ENCODE measurements at places on chromosomes 13 and 19.

DNA sequence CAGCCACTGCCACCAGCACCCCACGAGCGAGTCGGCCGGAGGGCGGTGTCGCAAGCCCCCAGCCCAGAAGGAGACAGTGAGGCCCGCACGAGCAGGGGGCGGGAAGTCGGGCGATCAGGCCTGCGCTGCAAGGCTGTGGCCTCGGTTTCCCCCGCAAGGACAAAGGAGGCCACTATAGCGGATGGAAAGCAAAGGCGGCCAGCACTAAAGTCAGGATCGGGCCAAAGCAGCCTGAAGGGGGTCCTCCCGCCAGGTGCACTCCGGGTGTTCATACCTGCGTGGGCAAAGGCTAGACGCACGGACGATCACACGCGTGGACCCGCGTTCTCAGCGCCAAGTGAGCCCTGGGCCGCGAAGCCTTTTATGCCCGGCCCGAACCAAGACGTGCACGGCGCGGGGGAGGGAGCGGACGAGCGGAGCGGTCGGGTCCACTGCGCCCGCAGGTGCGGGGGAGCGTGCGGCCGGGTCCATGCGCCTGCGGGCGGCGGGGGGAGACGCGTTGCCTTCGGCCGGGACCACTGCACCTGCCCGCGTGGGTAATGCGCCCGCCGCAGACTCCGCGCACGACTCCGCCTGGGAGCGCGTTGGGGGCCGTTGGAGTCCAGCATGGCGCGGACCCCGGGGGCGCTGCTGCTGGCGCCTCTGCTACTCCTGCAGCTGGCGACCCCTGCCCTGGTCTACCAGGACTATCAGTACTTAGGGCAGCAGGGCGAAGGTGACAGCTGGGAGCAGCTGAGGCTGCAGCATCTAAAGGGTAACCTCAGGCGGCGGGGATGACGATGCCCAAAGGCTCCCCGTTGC is at the start of the genes PRDX2 and THSD8:
Gene PRDX2, minus strand, starts transcription at position 335 of the 801 bp plus-strand sequence. CDS start 539 bp downstream, outside the sequence.
Gene THSD8, plus strand, starts transcription at position 604 of the 801 bp plus-strand sequence. Its CDS starts 3 bp downstream, at position 607.
- DNase-seq = peak; percentile 62

DNA sequence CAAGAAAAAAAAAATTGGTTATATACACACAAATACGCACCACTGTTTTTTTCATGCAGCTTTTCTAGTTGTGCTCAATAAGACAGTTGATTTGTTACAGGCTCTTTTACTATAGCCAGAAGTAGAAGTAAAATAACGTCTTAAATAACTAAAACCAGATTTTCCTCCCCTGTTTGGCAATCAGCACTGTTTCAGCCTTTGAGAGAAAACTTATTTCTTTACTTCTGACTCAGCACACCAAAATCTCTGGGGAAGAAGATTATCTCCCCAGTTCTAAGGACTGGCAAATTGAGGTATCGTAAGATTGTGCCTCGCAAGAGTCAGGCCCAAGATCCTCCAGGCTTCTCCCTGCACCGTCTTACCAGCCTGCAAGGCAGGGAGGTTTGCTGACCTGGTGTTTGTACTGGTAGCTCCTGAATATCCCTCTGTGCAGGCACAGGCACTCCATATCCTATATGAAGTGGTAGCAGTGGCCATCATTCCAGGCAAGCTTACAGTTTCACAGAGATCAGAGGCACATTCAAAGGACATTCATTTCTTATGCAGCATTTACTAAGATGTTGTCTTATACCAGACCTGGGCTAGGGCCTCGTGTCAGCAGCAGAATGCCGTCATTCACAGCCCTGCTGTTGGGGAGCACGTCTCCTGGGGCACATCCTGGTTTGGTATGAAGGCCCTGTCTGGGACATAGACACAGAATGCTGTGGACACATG is 268.2 kb downstream of the ZNF536 start:
- DNase-seq = no peak

GRCh38 chr19:45250832-45251451 is at the start of gene MARK4:
Gene MARK4, plus strand, starts transcription at chr19:45251271. Its CDS starts 318 bp downstream, at chr19:45251589.
- peak; percentile 38 for DNase-seq

DNA sequence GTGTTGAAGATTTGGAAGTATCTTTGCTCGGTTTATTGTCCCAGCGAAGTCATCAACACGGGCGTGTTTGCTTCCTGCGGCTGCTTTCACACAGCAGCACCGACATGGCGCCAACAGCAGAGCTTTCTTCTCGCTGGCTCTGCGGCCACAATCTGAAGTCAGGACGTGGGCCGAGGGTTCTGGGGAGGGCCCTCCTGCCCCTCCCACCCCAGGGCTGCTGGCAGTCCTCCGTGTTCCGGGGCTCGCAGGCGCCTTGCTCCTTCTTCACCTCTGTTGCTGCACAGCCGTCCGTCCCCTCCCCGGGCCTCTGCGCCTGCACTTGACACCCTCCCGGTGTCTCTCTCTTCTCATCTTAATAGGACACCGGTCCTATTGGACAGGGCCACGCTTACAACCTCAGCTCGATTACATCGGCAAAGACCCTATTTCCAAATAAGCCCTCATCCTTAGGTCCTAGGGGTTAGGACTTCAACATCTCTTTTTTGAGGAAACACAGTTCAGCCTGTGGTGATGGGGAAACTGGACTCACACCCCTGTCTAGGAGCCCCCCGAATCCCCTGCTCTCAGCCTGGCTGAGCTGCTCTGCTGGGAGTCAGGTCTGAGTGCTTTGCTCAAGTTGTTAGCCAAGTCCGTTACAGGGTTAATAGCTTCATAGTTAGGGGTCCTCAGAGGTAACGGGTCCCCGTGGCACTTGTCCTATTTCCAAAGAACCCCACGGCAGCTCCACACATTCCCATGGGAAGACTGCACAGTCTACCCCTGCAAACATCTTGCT is 2.7 kb upstream of the TEX29 start:
- no peak for DNase-seq

- no peak for DNase-seq
Measured at GRCh38 chr19:35852029-35852780, at the start of gene NPHS1. Gene NPHS1, minus strand, starts transcription at chr19:35852504. Its CDS starts 667 bp downstream, at chr19:35851837.

- DNase-seq = peak; percentile 99
Measured at GRCh38 chr19:17309198-17309964, at the start of gene DDA1. Gene DDA1, plus strand, starts transcription at chr19:17309563. Its CDS starts 92 bp downstream, at chr19:17309655.

GRCh38 chr13:36366031-36366430 is 19.8 kb upstream of the SPART start:
- no peak for DNase-seq

GRCh38 chr19:38015216-38015615 is 108.2 kb downstream of the SIPA1L3 start:
- no peak for DNase-seq

DNA sequence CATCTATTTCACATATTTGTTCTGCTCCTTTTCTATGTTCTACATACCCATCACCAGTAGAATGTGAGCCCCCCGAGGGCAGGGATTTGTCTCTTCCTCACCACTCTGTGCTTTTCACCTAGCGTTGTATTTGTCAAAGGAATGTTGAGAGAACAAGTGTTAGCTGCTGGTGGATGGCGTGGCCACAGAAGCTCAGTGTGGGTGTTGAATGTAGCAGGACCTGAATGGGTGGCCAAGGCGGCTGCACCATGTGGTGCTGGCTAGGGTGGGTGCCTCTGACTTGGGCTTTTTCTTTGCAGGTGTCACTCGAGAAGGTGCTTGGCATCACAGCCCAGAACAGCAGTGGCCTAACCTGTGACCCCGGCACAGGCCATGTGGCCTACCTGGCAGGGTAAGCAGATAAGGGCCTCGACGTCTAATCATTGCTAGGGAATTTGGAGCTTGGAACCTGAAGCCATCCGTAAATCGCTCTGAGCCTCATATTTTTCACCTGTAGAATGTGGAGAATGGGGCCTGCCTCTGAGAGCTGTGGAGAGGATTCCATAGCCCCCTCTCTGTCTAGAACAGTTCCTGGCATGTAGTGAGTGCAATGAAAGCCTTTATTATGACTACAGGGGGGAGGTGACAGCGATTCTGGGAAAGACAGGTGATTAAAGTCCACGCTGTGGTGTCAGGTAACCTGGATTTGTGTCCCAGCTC is 3.9 kb downstream of the WDR62 start:
- no peak for DNase-seq

DNA sequence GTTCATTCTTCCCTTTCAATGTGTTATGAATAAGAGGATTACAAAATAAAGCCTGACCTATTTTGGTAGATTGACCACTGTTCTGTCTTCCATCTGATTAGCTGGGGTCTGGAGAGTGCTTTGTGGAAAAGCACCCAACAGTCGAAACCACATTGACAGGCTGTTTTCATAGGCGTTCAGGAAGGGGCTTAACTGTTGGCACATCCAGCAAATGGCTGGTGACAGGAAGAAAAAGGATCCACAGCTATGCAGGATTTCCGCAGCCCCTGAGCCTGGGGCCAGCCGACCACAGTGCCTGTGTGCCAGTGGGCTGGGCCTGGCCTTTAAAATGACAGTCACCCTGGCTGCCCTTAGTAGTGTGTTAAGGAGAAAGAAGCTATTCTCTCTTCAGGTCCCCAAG is 113.3 kb downstream of the SIPA1L3 start:
- DNase-seq = no peak

- no peak for DNase-seq
Measured at GRCh38 chr13:30235216-30235615, 72.1 kb downstream of the KATNAL1 start.

GRCh38 chr19:16106121-16106520 is 5.6 kb upstream of the RAB8A start:
- DNase-seq = no peak

- no peak for DNase-seq
Measured at GRCh38 chr13:104962411-104962810, 1573.1 kb downstream of the EFNB2 start.

GRCh38 chr19:18814063-18814462 is 17.7 kb upstream of the UPF1 start:
- no peak for DNase-seq

- no peak for DNase-seq
Measured at GRCh38 chr13:111411151-111411858, 90.9 kb downstream of the TEX29 start.

- DNase-seq = no peak
Measured at GRCh38 chr19:32878988-32879387, 9.4 kb upstream of the SLC7A9 start.

GRCh38 chr13:105345730-105346129 is 1189.7 kb downstream of the EFNB2 start:
- no peak for DNase-seq

- no peak for DNase-seq
Measured at GRCh38 chr19:41307954-41308449, 2.0 kb upstream of the CCDC97 start.

GRCh38 chr13:102141625-102142472 is 260.0 kb downstream of the FGF14 start:
- DNase-seq = no peak

GRCh38 chr13:62510906-62511655 is 1095.4 kb upstream of the PCDH20 start:
- no peak for DNase-seq

DNA sequence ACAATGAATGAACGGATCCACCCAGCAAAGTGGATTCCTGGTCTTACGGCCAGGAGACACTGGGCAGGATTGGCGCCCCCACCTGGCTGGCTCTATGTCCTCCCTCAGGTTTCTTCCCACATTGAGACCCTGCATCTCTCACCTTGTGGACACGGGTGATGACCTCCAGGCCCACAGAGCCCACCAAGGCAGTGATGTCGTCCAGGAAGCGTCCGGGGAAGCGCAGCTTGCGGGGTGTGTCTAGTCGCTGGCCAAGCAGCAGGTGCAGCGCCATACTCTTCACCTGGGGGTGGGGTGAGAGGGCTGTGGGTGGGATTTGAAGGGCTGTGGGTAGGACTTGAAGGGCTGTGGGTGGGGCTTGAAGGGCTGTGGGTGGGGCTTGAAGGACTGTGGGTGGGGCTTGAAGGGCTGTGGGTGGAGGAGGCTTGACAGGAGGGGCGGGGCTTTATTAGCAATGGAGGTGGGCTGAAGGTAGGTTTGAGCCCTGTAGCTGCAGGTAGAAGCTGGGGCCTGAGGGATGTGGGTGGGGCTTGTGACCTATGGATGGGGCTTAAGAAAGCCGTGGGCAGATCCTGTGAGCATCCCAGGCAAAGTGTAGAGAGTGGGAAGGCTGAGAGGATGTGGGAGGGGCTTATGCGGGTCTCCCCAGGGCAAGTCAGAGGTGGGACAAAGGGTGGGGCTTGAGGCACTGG is 12.1 kb upstream of the ANGPTL8 start:
- DNase-seq = no peak

DNA sequence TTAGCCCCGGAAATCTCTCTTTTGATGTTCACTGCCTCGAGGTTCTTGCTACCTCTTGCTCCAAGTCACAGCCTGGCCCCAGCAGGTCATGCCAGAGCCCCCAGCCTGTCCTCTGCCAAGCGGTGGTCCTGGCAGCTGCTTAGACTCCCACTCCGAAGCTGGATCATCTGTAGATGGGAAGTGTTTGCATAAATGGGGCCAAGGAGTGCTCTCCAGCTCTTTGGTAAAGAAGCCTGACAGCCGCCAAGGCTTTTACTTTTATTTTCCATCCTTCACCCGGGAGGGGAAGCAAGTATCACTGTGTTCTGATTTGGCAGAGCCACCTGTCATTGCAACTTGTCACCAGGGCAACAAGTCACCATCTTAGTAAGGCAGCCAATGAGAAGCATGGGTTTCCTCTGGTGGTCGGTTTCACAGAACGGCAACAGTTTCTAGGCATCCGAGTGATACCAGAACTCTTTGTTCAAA is 10.6 kb upstream of the RETN start:
- no peak for DNase-seq

DNA sequence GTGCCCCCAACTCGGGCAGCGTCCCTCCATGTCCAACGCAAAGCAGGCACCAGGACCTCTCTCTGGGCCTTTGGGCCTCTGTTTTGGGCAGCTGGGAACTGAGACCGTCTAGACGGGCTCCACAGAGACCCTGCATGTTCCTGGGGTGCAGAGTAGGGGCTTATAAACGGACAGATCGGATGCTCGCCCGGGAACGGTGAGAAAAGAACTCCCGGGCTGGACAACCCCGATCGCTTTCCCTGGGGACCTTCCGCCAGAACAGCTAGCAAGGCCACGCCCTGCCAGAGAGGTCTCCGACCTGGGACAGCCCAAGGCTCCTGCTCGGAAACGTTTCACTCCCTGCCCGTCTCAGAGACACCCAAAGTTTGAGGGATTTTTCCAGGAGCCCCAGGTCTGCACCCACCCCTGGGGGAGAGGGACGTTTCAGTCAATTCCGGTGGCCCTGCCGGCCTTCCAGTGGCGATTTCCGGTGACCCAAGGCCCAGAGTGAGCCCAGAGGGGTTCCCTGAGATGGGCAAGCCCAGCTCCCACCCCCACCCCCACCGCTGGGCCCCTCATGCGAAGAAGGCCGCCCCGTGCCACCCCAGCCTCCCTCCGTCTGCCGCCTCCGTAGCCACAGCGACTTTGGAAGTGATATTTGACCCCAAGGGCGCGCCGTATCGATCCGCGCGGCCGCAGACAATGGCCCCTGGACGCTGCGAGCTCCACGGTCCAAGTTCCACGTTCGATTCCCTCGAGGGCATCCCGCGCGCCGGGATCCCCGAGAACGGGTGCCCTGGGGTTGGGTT is 1.7 kb downstream of the NR2F6 start:
- DNase-seq = no peak

- no peak for DNase-seq
Measured at GRCh38 chr13:37065890-37066526, 6.5 kb upstream of the SUPT20H start.

All from activated CD4-positive, alpha-beta T cell treated with anti-CD3 and anti-CD28 coated beads, Interleukin-2, amount 50 U/mL, for 4 hours (primary cell).